GM12865 (cell line): ENCODE measurements at places on chromosomes 5 and 9.

DNA sequence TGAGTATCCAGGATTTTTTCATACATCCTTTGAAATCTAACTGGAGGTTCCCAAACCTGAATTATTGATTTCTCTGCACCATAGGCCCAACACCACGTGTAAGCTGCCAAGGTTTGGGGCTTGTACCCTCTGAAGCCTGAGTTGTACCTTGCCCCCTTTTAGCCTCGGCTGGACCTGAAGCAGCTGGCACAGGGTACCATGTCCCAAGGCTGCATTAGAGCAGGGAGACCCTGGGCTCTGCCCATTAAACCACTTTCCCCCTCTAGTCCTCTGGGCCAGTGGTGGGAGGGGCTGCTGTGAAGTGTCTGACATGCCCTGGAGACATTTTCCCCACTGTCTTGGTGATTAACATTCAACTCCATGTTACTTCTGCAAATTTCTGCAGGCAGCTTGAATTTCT, 532.9 kb upstream of the NUDT12 start:
- DNase-seq: no peak

GRCh38 chr5:112117551-112117950, 301.5 kb downstream of the EPB41L4A start:
- no peak for DNase-seq

DNA sequence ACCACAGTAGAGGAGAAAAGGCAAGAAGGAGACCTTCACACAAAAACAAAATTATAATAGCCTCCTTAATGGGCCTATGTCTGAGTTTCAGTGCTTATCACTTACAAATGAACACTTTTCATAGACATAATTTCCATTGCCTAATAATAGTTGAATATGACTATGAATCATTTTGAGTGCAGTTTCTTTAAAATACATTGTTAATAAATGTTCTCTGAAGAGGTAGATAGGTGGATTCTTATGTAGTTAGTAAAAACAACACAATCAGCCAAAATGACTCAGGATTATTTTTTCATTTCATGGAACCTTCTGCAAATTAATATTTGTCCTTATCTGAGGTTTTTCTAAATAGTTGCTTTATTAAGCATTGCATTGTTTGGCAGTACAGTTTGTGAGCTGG, 45.6 kb downstream of the DAPK1 start:
- DNase-seq: no peak

DNA sequence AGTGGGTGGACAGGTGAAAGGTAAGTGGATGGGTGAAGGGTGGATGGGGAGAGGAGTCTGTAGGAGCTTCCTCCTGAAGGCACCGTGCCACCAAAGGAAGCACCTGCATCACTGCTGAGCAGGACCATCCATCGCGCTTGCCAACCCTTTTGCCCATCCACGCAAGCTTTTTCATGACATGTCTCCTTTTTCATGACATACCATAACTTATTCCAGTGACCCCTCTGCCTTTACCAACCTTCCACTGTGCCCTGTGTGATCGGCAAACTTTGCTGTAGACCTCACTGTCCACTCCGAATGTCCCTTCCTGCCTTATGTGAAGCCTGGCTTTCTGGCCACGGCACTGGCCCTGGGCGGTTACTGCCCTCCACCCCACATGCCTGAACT, 13.4 kb downstream of the FLT4 start:
- DNase-seq: no peak

GRCh38 chr9:17832812-17833211, 253.9 kb downstream of the SH3GL2 start:
- no peak for DNase-seq

GRCh38 chr9:89410641-89411350, 87.1 kb downstream of the SEMA4D start:
- DNase-seq: peak; percentile 85

DNA sequence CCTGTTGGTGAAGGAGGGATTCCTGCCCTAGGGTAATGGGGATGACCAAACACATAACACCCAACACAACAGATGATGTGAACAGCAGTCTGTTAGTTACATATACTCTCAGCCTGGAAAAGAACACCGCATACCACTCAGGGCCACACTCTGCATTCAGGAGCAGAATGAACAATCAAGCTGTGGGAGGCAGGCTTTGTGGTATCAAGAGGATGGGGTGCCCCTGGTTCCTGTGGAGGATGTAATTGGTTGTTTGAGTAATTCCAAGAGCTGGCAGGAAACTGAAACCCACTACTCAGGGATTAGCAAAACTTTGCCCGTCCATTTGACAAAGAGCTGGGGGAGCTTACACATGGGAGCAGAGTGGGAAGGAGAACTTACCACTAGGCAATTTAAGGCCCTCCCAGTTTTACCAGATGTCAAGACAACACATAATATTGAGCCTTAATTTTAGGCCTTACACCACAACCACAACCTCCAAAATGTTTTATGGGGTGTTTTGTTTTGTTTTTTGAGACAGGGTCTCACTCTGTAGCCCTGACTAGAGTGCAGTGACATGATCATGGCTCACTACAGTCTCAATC, 15.6 kb upstream of the PRKAA1 start:
- no peak for DNase-seq

GRCh38 chr9:129812385-129812784, 9.4 kb downstream of the TOR1B start:
- DNase-seq: no peak

- DNase-seq: no peak
Measured at GRCh38 chr9:69380811-69381210, 55.8 kb downstream of the ENTREP1 start.

DNA sequence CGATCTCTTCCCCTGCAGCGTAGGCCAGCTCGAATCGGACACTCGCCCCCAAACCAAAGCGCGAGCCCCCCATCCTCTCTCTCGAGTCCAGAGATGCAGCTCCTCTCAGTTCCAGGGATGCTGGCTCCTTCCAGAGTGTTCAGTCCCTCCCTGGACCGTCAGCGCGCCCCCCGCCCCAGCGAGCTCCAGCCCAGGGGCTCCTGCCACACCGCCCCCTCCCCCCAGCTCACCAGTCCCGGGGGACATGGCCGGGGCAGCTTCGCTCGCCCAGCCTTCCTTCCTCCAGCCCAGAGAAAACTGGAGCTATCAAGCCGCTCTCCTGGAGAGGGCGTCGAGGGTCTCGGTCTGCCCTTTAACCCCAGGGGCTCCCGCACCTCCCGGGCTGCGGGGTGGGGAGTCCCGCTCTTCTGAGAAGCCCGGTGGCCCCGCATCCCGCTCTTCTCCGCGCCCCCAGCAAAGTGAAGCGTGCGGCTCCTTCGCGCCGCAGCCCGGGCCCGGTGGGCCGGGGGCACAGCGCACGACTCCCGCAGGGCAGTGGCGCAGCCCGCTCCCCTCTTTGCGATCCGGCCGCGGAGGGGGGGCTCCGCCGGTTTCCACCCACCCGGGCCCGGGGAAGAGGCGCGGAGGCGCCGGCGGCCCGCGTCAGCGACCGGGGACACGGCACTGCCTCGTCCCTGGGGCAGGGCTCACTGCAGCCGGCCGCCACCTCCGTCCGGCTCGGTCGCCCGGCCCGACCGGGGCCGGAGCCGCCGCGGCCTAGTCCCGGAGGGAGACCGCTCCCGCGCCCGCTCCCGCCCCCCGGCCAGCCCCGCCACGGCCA, 587 bp downstream of the MIER3 start:
- peak; percentile 36 for DNase-seq

GRCh38 chr5:33277061-33277650, 163.6 kb upstream of the TARS1 start:
- no peak for DNase-seq

DNA sequence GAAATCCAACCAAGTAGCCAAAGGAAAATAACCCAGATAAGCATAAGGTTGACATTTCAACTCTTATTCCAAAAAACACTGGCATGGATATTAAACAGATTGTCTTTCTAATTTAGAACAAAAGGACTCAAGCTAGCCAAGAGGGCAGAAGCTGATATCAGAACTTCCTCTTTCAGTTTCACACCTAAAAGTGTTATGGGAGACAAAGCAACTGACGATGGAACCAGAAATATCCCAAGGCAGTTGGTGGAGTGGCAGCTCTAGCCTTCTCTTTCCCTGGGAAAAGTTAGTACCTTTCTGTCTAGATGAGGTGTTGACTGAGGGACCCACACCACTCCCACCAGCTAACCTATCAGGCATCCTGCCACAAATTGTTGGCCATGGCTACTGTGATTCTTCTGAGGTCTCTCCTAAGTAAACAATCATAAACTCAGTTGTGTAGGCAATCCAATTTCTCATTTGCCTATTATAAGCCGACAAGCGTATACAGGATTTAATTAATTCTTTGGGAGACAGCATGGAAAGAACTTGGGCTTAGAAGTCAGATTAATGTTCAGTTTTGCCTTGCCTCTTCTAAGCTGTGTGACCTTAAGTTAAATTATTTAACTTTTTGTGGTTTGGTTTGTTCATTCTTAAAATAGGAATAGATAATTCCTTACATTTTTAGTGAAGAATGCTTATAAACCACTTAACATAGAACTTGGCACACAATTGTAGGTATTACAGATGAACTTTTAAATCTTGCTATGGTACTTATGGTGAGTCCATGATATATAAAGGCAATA, 110.9 kb upstream of the ADAMTSL1 start:
- no peak for DNase-seq

GRCh38 chr9:686321-686813, 155.1 kb upstream of the DMRT1 start:
- no peak for DNase-seq

DNA sequence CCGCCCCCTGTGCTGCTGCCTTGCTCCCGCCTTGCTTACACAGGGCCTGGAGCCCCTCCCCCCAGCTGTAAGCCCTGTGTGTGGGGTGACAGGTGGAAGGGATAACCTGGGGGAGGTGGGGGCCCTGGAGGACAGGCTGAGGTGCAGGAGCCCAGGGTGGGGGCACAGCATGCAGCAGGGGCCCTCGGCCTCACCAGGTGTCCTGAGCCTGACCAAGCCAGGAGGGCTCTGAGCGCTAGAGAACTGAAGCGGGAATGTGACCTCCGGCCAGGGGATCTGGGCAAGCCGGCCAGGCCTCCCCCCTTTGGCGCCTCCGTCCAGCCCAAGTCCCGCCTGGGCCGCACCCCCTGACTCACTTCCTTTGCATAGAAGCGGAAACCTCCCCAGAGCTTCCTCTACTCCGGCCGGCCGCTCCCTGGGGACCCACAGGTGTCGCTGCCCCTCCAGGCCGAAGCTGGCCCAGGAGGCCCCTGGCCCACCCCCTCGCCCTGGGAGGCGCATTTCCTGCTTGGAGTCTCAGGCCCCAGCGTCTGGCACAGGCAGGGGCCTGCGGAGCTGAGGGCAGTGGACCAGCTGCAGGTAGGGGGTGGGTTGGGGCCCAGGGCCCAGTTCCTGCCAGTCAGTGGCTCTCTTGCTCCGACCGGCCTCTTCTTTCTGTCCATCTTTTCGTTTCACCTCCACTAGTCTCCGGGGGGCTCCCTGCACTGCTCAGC, at the start of gene TOR4A:
Gene TOR4A, plus strand, starts transcription at position 398 of the 713 bp plus-strand sequence. CDS start 964 bp downstream, outside the sequence.
- DNase-seq: peak; percentile 91

GRCh38 chr5:135367076-135367475, 32.0 kb downstream of the MACROH2A1 start:
- DNase-seq: no peak

- DNase-seq: no peak
Measured at GRCh38 chr5:172595596-172596455, 45.2 kb upstream of the NEURL1B start.

GRCh38 chr9:98247831-98248657, 7.4 kb downstream of the TBC1D2 start:
- DNase-seq: no peak

GRCh38 chr5:121963392-121963791, 1.6 kb downstream of the SRFBP1 start:
- peak; percentile 14 for DNase-seq

- DNase-seq: no peak
Measured at GRCh38 chr9:120567874-120568273, 12.1 kb downstream of the CDK5RAP2 start.

DNA sequence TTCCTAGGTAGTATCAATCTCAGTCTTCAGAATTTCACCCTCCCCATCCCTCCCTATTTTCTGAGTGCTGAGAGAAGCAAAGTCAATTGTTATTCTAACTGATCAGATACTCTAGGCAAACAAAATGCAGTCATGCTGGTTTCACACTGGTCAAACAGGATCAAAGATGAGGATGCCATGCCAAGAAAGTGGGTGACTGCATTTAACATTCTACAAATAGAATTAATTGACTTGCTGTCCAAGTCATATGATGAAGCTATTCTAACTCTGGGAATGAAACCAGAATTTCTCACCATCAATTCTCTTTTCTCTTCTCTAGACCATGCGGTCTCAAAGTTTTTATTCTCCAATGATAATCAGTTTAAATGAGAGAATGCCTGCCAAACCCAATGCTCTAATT, 112.5 kb downstream of the CTNND2 start:
- no peak for DNase-seq

DNA sequence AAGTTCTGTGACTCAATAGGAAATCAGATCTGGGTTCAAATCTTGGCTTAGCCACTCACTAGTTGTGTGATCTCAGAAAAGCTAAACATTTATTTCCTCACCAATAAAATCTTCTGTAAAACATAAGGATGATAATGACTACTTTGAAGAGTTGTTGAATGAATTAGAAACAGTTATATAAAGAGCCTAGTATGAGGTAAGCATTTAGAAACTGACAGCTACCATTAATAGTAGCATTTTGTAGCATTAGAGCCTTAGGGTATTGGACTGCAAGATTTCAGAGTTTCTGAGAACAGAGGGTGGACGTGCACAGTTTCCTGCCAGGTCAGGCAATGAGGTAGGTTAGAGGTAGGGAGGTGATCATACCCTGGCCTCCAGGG, 293.2 kb downstream of the CWC27 start:
- peak; percentile 60 for DNase-seq

- DNase-seq: no peak
Measured at GRCh38 chr9:91187965-91188344, 173.8 kb downstream of the AUH start.

- DNase-seq: no peak
Measured at GRCh38 chr5:134957920-134958608, 9.6 kb upstream of the CATSPER3 start.

- DNase-seq: no peak
Measured at GRCh38 chr5:174183701-174184100, 138.2 kb downstream of the NSG2 start.

DNA sequence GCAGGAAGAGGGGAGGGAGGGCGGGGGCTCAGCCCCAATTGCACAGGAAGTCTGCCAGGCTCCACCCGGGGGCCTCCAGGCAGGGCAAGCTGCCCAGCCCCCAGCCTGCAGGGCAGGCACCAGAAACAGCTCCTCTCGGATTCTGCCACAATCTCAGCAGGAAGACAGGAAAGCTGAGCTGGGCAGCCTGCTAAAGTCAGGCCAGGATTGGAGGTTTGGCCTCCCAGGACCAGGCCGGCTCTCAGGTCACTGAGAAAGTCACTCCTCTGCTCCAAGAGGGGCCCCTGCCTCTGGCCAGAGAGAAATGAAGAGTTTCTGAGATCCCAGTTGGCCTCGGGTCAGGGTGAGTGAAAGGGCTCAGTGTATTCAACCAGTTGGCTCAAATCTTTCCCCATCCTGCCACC, 54.6 kb upstream of the STXBP1 start:
- no peak for DNase-seq

GRCh38 chr9:116596646-116597045, 90.5 kb upstream of the TRIM32 start:
- DNase-seq: no peak

GRCh38 chr5:53170746-53171349, 61.3 kb upstream of the MOCS2 start:
- DNase-seq: peak; percentile 24
